ENCODE measurements at places on chromosomes 2 and 18. TPM values are rescaled to one million over a fixed set of nuclear protein-coding genes. Genes with fewer than 3 reads are reported as not detected.

HNMT gene
- 82.1 TPM for total RNA-seq

FEV gene
- total RNA-seq = 2.9 TPM

APCDD1 gene
- total RNA-seq = 5.6 TPM

SP5 gene
- 1.2 TPM for total RNA-seq

MAP4K4 gene
- total RNA-seq = 30.7 TPM

SERPINB12 gene
- not detected for total RNA-seq

SLC9A2 gene
- 76.2 TPM for total RNA-seq

C2orf66 gene
- total RNA-seq = 0.19 TPM

LIMS3 gene
- total RNA-seq = 1.4 TPM

- no peak for DNase-seq
- no peaks in the 10 kb centered on the region for H3K36me3 ChIP-seq
- H3K27me3 ChIP-seq = peaks cover 33% of the 10 kb centered on the region
- H3K27ac ChIP-seq = no peak overlapping the region
- H3K4me3 ChIP-seq = no peak overlapping the region
- H3K4me1 ChIP-seq = no peaks in the 10 kb centered on the region
Measured at GRCh38 chr2:218853766-218854165, 5.8 kb upstream of the WNT6 start.

- no peaks in the 10 kb centered on the region for H3K36me3 ChIP-seq
- no peaks in the 10 kb centered on the region for H3K27me3 ChIP-seq
- H3K4me1 ChIP-seq = no peaks in the 10 kb centered on the region
Measured at GRCh38 chr2:108074946-108075345, 88.6 kb downstream of the SLC5A7 start.

- no peaks in the 10 kb centered on the region for H3K4me1 ChIP-seq
- no peak overlapping the region for H3K4me3 ChIP-seq
- H3K27ac ChIP-seq = no peak overlapping the region
- DNase-seq = no peak
Measured at GRCh38 chr2:142254031-142254430, 123.2 kb upstream of the LRP1B start.

GRCh38 chr2:196697825-196698224 lies 58.3 kb downstream of the CCDC150 start:
- H3K4me1 ChIP-seq = no peaks in the 10 kb centered on the region
- H3K36me3 ChIP-seq = no peaks in the 10 kb centered on the region
- no peak overlapping the region for H3K27ac ChIP-seq
- DNase-seq = no peak

DNA sequence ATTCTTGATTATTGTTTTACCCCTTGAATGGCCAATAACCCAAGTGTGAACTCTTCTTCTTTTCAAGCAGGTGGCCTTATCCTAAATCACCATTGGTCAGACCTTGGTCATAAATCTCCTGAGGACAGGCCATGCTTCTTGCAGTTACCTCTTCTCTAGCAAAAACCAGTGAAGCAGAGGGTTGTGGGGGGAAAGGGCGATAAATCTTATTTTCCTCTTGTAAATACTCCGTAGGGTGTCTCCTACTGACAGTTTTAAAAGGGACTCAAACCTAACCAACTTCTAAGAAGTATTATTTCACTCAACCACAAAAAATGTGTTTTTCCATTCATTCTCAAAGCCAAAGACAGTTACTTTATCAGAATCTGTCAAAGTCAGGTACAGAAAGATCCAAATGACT lies 168.1 kb upstream of the RMP24 start:
- H3K4me3 ChIP-seq = no peak overlapping the region
- no peak overlapping the region for H3K27ac ChIP-seq
- no peaks in the 10 kb centered on the region for H3K27me3 ChIP-seq
- no peaks in the 10 kb centered on the region for H3K4me1 ChIP-seq

DNA sequence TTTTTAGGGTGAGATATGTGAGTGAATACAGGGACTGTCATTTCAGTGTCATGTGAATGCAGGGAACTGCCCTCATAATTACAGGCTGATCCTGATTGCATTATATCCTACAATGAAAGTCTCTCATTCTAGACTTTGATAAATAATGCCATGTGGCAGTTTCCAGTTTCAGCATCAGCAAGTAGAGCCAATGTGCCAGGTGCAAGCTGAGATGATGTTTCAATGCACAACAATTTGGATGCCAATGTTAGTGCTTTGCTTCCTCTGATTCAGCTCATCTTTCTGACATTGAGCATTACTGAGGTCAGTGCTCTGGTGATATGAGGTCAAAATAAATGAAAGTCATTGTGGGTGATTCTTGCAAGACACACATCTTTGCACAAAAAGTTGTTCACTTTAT lies 63.7 kb upstream of the TFPI start:
- H3K27me3 ChIP-seq = no peaks in the 10 kb centered on the region
- no peak for DNase-seq
- H3K4me1 ChIP-seq = no peaks in the 10 kb centered on the region
- H3K4me3 ChIP-seq = no peak overlapping the region
- no peaks in the 10 kb centered on the region for H3K36me3 ChIP-seq
- H3K27ac ChIP-seq = no peak overlapping the region

DNA sequence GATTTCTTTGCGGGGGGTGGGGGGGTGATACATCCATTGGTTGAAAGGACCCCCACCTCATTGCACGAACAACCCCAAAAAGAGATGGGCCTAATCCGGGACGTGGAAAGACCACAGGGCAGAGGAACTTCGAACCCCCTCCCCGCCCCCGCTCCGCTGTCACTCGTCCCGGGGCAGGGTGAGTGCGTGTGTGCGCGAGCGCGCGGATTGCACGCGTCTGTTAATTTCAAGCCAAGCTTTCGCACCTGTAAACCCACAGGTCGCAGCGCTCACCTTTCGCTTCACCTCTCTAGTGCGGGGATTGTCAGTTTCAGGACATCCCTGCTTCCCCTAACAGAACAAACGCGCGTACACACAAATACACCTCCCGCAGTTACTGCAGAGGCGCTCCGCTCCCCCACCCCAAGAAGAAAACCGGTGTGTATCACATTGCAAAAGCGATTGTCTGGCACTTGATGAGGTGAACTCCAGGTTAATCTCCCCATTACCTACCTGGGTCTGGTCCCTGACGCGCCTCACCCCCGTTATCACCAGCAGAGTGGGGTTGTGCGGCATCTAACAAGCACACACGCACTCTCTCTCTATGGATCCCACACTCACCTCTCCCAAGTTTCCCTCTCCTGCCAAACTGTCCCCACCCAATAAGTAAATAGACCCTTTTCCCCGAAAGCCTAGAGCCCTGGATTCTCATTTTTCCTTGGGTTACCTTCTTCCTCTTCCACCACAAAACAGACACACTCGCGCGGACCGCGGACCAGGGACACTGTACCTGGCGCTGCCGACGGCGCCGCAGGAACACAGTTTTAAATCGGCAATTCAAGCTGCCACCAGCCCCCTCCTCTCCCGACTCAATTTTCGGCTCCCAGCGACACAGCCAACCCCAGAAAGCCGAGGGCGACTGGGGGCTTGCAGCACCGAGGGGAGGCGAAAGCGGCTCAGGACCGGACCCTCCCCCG lies 1.0 kb downstream of the CYP26B1 start:
- peaks cover 63% of the 10 kb centered on the region for H3K27me3 ChIP-seq
- H3K4me3 ChIP-seq = peak overlapping the region; percentile 14
- no peak for DNase-seq
- H3K36me3 ChIP-seq = no peaks in the 10 kb centered on the region
- peaks cover 24% of the 10 kb centered on the region for H3K4me1 ChIP-seq
- no peak overlapping the region for H3K27ac ChIP-seq

DNA sequence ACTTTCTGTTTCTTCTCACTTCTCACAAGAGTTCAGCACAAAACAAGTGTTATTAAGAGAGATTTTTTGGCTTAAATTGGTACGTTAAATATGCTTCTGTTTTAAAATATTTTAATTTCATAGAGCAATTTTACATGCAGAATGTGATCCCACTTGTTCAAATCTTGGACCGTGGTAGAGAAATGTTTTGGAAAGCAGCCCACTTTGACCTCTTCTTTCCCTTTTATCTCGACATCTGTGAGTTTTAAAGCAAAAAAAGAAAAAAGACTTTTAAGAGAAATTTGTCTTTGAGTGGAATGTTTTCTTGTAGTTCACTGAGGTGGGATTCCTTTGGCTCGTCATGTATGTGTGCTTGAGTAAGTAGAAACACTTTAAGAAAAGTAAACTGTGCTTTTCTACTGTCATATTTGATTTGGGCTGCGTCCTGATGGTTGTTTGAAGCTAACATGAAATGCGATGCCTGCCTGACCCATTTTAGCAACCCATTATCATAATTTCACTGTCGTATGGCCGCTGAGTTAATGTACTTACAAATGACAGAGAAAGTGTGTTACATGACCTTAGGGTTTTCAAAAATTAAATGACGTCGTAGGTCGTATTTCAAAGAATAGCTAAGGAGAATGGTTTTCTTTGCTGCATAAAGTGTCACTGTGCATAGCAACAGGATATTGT lies 54.5 kb downstream of the TSHZ1 start:
- no peak overlapping the region for H3K4me3 ChIP-seq
- H3K27ac ChIP-seq = no peak overlapping the region
- H3K4me1 ChIP-seq = no peaks in the 10 kb centered on the region

DNA sequence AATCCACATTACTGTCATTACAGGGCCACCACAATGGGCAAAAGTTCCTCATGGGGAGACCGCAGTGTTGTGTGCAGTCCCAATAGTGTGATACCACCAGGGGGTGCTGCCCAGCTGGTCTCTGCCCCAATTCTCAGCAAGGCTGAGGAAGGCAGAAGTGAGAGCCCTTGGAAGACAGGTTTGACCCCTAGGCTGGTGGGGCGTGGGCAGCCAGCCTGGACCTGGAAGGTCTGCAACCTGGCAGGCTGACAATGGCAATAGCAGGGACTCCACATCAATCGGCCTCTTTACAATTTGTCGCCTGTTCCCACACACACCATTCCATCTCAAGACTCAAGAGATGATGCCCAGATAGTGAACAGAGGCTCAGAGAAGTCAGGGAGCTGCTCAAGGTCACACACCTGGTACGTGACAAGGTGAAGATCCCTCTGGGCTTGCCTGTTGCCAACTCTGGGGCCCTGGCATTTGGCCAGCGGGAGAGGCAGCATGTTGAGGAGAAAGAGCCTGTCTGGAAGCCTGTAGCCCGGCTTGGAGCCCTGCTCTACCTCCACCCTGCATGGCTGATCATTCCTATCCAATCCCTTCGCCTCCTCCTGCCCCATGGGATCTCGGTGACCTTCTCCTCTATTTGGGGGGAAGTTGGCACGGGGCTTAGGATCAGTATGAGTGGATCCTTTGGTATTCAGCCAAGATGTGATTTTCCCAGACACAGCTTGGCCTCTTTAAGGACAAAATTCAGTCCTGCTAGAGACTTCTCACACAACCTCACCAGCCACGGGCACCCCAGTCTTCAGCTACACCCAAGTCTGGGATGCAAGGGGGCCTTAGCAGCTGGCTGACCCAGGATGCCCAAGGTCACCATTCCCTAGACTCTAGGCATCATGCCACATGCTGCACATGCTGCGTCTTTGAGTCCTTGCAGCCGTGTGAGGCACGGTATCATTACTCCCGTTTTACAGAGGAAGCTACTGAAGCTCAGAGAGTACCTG lies 2.9 kb upstream of the ATOH8 start:
- no peak overlapping the region for H3K27ac ChIP-seq
- H3K36me3 ChIP-seq = no peaks in the 10 kb centered on the region
- H3K4me1 ChIP-seq = peaks cover 13% of the 10 kb centered on the region

GRCh38 chr18:74023220-74023619 lies 124.4 kb downstream of the FBXO15 start:
- no peaks in the 10 kb centered on the region for H3K36me3 ChIP-seq
- H3K27me3 ChIP-seq = no peaks in the 10 kb centered on the region
- H3K4me3 ChIP-seq = no peak overlapping the region
- DNase-seq = no peak

- peak within 1 kb of the TSS; percentile 60 for H3K27ac ChIP-seq
- peaks cover 8% of the 10 kb centered on the region for H3K4me1 ChIP-seq
- peaks cover 7% of the 10 kb centered on the region for H3K36me3 ChIP-seq
- H3K27me3 ChIP-seq = no peaks in the 10 kb centered on the region
Measured at GRCh38 chr2:231395188-231396057, at the start of gene B3GNT7. Gene B3GNT7, plus strand, starts transcription at chr2:231395710. Its CDS starts 94 bp downstream, at chr2:231395804.

- no peak overlapping the region for H3K27ac ChIP-seq
- H3K4me3 ChIP-seq = no peak overlapping the region
- H3K4me1 ChIP-seq = no peaks in the 10 kb centered on the region
- no peak for DNase-seq
- no peaks in the 10 kb centered on the region for H3K27me3 ChIP-seq
Measured at GRCh38 chr18:1895456-1896185, 675.7 kb downstream of the METTL4 start.

GRCh38 chr2:121376535-121377250 lies 91.7 kb upstream of the TFCP2L1 start:
- H3K4me1 ChIP-seq = peaks cover 3% of the 10 kb centered on the region
- H3K36me3 ChIP-seq = no peaks in the 10 kb centered on the region
- H3K27ac ChIP-seq = no peak overlapping the region
- H3K4me3 ChIP-seq = no peak overlapping the region
- no peaks in the 10 kb centered on the region for H3K27me3 ChIP-seq

GRCh38 chr2:217064234-217065011 lies 204.6 kb upstream of the TNP1 start:
- no peaks in the 10 kb centered on the region for H3K36me3 ChIP-seq
- H3K27me3 ChIP-seq = no peaks in the 10 kb centered on the region
- DNase-seq = no peak

DNA sequence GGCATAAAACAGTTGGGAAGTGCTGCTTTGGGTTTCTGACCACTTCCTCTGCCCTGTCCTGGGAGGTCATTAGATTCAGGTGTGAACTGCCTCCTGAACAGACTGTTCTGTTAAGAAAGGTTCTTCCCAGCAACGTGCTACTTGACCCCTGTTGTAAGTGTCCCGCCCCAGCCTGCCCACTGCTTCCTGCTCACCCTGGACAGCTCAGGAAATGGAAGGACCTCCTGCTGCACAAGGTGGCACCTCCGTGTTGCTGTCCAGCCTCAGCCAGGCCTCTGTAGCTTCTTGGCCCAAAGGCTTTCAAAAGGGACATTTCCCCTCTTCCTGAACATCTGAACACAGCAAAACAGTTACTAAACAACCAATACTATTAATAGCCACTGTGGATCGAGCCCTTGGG lies 5.3 kb downstream of the TOGARAM2 start:
- H3K27me3 ChIP-seq = no peaks in the 10 kb centered on the region
- H3K27ac ChIP-seq = no peak overlapping the region
- H3K4me3 ChIP-seq = no peak overlapping the region

DNA sequence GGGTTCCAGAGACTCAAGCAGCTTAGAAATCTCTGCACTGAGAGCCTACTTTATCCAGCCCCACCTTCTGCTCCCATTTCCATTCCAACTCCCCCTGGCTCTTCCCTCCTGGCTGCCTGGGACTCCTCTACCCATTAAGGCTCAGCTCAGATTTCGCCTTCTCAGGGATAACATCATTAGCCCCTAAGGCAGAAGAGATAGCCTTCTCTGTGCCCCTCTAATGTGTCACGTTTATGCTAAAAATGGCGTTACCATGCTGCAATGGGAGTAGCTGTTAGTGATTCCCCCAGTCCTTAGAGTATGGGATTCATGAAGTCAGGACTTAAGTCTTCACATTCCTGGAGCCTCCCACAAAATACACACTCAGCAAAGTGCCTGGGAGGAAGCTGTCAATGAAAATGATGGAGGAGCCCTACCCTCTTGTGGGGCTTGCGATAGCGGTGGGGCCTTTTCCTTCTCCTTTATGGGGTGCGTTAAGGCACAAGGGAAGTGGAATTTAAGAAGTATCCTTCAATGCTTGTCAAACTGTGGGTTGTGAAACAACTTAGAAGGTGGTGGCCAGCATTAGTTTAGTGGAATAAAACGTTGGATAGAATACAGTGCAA lies 144.7 kb upstream of the COPS8 start:
- H3K4me3 ChIP-seq = no peak overlapping the region
- H3K27me3 ChIP-seq = no peaks in the 10 kb centered on the region
- no peaks in the 10 kb centered on the region for H3K36me3 ChIP-seq
- DNase-seq = peak; percentile 4

GRCh38 chr2:176612736-176613135 lies 343.5 kb downstream of the MTX2 start:
- no peaks in the 10 kb centered on the region for H3K4me1 ChIP-seq
- H3K27ac ChIP-seq = no peak overlapping the region
- no peaks in the 10 kb centered on the region for H3K27me3 ChIP-seq
- DNase-seq = no peak
- H3K4me3 ChIP-seq = no peak overlapping the region

All from colonic mucosa (tissue), 4 donors.